Stimulated activated naive CD4-positive, alpha-beta T cell (primary cell): ENCODE measurements at places on chromosomes 16 and 17.

DNA sequence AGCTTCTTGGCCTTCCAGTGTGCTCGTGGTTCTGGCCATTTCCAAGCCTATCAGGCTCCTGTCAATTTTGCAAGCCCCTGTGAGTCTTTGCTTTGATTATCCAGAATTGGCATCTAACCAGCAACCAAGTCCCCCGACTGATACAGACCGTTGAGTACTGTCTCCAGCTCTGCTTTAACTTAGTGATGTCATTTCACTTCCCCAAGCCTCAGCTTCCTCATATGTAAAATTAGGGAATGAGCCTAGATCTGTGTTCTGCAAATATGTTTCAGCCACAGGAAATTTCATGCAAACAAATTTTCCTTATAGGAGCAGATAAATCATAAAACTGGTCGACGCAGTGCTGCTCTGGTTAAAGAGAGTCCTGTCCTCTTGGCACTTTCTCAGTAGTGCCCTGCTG is 60.1 kb upstream of the WSB1 start:
- no peak for DNase-seq

DNA sequence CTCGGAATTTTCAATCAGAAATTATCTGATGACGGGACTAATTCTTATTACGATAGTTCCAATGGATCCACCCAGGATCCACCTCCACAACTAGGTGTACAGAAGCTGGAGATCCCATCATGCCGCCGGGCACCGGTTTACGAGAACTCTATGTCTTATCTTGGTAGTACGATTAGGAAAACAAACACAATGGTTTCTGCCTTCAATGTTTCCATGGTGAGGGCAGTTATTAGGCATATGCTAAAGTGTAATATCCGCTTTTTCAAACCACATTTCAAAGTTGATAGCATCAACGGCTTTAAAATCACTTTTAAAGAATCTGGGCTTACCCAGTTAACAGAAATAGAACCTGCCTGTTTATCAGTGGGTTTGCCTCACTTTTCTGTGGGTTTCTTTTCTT is 705.7 kb downstream of the MAF start:
- DNase-seq = no peak

DNA sequence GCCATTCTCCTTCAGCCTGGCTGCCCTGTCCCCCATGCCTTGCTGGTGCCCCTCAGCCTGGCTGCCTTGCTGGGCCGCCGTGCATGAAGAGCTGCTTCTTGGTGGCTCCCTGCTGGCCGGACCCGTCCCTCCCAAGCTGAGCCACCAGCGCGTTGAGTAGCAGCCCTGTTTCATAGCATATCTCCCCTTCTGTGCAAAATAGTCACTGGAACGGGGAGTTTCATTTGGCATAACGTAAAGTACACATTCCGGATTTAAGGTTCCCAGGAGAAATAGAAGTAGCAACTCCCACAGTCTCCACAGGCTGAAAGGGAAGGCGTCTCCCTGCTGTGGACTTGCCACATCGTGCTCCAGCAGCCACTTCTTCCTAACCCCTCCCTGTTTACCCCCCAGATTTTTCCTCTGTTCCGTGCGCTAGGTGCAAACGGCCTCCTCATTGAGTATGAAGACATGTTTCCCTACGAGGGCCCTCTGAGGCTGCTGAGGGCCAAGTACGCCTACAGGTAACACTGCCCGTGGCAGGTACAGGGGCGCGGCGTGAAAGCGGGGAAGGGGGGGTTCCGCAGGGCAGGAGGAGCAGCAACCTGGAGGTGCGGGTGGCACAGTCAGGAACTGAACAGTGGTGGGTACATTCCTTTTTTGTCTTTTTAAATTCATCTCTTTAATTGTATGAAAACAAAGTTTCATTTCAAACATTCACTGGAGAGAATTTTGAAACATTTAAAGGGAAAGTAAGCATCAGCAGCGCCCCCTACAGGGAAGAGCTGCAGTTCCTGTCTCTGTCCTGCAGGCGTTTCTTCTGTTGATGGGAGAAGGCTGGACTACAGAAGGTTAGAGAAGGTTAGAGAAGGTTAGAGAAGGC is 5.8 kb upstream of the OGFOD3 start:
- DNase-seq = peak; percentile 13

- no peak for DNase-seq
Measured at GRCh38 chr16:87393680-87394055, 1.5 kb downstream of the MAP1LC3B start.

DNA sequence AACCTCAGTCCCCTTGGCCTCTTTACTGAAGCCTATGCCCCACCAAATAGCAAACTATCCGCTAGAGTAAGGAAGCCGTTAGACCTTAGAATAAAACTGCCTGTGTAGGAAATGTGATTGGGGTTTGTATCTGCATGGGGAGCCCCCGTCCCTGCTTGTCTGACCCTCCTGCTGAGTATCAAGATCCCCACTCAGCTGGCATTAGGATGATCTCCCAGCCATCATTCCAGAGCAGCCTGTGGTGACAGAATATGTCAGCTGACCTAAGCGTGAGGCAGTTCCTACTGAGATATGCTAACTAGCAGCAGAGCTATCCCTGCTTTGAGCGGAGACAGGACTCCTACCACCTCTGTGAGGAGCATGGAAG is 645 bp upstream of the GFOD2 start:
- DNase-seq = peak; percentile 35

DNA sequence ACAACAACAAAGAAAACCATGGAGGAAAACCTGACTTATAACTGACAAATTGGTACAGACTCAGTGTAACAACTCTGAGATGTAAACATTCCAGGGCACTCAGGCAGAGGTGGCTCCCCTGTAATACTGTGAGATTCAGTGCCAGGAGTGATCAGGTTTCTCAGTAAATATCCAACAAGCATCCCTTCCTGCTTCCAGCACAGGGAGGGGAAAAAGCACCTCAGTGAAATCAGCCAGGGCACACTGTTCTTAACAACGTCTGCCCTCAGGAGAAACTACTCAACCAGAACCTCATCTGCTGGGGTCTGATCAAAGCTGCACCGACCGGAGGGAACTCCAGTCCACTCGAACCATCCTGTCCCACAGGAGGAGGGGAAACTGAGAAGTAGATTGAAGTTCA is 52.3 kb downstream of the AMFR start:
- DNase-seq = no peak

GRCh38 chr16:55044201-55044975 is 113.7 kb downstream of the IRX5 start:
- no peak for DNase-seq

GRCh38 chr17:43581613-43582012 is 35.5 kb upstream of the ETV4 start:
- DNase-seq = no peak

- DNase-seq = no peak
Measured at GRCh38 chr17:57071991-57072944, 12.8 kb upstream of the AKAP1 start.

DNA sequence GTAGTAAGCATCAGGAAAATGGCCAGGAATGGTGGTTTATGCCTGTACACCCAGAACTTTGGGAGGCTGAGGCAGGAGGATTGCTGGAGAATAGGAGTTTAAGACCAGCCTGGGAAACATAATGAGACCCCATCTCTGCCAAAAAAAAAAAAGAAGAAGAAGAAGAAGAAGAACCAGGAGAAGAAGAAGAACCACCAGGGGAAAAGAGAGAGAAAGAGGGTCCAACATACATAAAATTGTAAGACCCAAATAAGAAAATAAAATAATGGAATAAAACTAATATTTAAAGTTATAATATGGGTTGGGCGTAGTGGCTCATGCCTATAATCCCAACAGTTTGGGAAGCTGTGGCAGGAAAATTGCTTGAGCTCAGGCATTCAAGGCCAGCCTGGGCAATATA is 408.4 kb downstream of the ZFHX3 start:
- DNase-seq = no peak

DNA sequence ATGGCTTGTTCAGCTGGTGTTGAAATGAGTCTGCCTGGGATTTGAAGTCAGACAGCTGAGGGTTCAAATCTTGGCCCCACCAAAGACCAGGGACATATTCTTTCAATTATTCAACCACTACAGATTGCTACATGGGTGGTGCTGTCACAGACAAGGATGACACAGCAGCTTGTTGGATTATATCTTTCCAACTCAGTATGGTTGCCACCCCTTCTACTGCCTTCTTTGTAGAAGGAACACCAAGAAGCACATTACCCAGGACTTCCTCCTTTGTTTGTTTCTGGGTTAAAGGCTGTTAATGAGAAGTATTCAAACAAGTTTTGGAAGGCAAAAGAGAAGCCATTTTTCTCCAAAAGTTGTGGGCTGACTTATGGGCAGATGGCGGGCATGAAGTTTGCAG is 78.6 kb downstream of the COPRS start:
- DNase-seq = no peak

GRCh38 chr16:47565454-47565853 is 104.3 kb downstream of the PHKB start:
- DNase-seq = no peak
